ENCODE measurements at places on chromosomes 2 and 18.

DNA sequence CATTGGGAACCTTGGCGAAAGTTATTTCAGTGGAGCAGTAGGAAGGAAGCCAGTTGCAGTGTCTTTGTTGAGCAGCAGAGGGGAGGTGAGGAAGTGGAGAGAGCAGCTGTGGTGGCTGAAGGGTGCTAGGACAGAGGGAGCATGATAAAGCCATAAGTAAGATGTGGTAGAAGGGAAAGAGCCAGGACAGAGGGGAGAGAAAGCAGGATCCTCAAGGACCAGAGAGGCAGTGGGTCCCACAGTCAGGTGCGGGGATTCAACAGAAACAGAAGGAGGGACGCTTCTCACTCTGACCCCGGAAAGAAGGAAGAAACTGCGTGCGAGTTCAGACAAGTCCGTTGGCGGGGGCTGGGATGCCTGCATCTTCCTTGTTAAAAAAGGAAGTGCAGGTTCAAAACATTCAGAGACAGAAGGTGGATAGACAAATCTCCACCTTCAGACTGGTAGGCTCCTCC, at the start of gene CXCR2:
Gene CXCR2 (plus strand): TSS at position 403 of the 455 bp plus-strand sequence. CDS start 8,774 bp downstream, outside the sequence.
- DNase-seq, result no peak

GRCh38 chr2:211744379-211744778, 794.2 kb downstream of the ERBB4 start:
- no peak for DNase-seq

GRCh38 chr18:58699551-58699950, 28.3 kb downstream of the MALT1 start:
- DNase-seq, result no peak

DNA sequence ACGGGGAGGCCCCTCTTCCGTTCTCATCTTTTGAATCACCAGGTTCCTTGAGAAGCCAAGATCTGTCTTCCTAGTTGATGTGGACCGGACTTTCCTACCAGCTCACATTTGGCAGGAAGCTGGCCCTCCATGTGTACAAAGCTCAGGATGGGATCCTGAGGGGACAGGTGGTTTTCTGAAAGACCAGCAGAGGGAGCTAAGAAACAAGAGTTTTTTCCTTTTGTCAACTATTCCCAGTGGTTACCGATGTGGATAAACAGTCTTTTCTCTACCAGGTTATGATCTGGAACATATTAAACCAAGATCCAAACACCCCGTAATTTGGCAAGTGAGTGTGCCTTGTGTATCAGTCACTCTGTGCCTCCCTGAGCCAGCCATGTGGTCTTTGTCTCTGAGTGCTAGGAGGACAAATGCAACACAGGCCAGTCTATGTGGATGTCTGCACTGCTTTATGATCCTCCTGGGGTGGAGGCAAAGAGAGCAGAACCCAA, 25.1 kb upstream of the ARHGAP25 start:
- peak; percentile 64 for DNase-seq

DNA sequence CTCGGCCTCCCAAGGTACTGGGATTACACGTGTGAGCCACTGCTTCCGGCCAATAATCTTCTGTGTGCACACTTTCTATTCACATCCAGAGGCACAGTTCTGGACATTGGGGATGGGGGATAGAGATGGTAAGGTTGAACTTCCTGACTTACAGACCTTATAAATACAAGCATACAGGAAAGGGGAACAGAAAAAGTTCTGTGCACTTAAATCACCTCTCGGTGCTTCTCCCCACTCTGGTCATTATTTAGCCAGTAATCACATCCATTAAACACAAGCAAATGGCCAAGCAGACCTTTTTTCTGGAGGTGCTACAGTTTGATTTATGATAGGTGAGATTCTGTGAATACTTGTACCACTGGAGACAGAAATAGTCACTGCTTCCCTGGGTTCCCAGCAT, 110.6 kb downstream of the CRIM1 start:
- no peak for DNase-seq

DNA sequence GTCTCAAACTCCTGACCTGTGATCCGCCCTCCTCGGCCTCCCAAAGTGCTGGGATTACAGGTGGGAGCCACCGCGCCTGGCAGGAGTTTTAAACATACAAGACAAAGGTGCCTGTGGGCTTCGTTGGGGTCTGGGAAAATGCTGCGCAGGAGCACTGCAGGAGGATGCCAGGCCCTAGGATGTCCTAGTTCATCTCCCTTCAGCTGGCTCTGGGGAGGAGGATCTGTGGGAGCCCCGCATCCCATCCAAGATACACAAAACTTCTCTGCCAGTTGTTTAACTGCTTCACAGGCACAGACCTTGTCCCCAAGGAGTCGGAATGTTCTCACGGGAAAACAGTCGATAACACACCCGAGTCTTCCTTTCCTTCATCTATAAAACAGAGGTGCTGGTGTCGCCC, 89.1 kb downstream of the POLR1A start:
- DNase-seq, result no peak

GRCh38 chr2:60826111-60826510, 55.3 kb upstream of the REL start:
- no peak for DNase-seq

GRCh38 chr2:111028720-111029119, 92.0 kb upstream of the BCL2L11 start:
- no peak for DNase-seq

GRCh38 chr2:54579061-54579681, 123.0 kb downstream of the SPTBN1 start:
- no peak for DNase-seq

GRCh38 chr2:55906993-55907392, 16.6 kb downstream of the EFEMP1 start:
- DNase-seq, result no peak

- DNase-seq, result no peak
Measured at GRCh38 chr2:149161481-149162225, 123.2 kb downstream of the LYPD6B start.

GRCh38 chr2:38301340-38301968, 75.6 kb downstream of the ATL2 start:
- DNase-seq, result no peak

DNA sequence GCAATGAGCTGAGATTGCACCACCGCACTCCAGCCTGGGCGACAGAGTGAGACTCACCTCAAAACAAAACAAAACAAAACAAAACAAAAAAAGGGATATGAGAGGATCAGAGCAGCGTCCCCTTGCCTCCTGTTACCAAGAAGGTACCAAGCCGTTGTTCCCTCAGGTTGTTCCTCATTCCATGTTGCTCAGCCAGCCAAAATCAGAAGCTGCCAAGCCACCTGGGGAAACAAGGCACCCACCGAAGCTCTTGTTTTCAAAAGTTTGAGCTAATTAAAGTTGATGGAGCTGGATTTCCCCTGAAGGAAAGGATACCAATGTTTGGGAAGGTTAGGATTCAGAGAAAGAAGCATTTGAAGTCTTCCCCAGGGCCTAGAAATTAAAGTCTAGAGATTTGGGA, 21.8 kb upstream of the STEAP3 start:
- DNase-seq, result no peak

All from NCI-H1694 (cell line).